Choroid plexus epithelial cell (primary cell): ENCODE measurements at places on chromosomes 1 and 21.
A peak's percentile ranks its signal among the peaks of the same experiment; 100 is the strongest.

- DNase-seq = no peak
Measured at GRCh38 chr1:17118706-17119075, 560 bp downstream of the PADI2 start.

GRCh38 chr1:20663969-20664715 is 3.0 kb upstream of the DDOST start:
- DNase-seq = no peak

DNA sequence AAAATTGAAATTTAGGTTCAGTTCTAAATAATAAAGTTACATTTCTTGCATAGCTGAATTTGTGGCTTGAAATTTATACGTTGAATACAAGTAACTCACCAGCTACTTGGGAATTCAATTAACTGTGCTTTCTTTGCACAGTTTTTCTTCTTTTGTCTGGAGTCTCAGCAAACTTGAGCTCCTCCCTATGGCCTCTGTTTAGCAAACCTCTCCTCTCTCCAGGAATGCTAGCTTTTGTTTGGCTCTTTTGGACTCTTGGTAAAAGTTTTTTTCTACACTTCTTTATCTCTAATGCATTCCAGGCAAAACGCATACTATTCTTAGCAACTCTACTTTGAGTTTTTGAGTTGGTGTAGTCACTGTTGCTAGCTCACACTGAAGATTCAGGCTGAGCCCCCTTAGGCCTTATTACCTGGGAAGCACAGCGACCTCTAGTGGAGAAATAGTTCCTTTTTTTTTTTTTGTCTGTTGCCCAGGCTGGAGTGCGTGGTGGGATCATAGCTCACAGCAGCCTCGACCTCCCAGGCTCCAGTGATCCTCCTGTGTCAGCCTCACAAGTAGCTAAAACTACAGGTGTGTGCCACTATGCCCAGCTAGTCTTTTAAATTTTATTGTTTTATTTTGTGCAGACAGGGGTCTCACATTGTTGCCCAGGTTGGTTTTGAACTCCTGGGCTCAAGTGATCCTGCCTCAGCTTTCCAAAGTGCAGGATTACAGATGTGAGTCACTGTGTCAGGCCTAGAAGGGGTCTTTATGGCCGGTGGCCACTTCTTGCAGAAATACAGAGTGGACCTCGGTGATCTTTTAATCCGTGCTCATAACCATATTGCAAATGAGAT is 61.7 kb downstream of the CASQ2 start:
- peak; percentile 86 for DNase-seq

DNA sequence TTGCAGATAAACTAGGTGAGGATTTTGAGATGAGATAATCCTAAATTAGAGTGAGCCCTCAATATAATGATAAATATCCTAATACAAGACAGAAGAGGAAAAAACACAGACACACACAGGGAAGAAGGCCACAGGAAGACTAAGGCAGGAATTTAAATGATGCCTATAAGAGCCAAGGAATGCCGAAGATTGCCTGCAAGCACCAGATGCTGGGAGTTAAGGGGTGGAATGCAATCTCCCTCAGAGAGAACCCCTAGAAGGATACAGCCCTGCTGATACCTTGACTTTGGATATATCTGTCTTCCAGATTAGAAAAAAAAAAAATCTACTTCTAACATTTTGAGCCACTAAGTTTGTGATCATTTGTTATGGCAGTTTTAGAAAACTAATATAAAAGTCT is 299.7 kb upstream of the PRMT6 start:
- DNase-seq = no peak
